ENCODE measurements at places on chromosomes 5 and 9.

DNA sequence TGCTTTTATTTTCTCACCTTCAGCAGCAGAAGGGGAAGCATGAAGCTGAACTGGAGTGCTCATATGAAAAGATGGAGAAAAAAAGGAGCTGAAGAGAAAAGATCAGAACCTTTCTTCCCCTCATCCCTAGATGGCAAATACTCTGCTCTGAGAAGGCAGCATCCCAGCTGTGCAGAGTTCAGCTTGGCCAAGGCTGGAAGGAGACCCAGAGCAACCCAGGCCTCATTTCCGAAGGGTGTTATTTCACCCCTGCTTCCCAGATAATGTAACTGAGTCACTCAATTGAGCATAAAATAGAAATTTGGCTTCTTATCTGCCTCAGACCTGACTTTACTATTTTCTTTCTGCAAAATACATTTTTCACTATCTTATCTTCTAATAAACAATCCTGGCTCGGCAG, 489.9 kb upstream of the BRINP1 start:
- DNase-seq: no peak

- no peak for DNase-seq
These were observed 10.9 kb upstream of the HDHD3 start for GRCh38 chr9:113387560-113388230.

DNA sequence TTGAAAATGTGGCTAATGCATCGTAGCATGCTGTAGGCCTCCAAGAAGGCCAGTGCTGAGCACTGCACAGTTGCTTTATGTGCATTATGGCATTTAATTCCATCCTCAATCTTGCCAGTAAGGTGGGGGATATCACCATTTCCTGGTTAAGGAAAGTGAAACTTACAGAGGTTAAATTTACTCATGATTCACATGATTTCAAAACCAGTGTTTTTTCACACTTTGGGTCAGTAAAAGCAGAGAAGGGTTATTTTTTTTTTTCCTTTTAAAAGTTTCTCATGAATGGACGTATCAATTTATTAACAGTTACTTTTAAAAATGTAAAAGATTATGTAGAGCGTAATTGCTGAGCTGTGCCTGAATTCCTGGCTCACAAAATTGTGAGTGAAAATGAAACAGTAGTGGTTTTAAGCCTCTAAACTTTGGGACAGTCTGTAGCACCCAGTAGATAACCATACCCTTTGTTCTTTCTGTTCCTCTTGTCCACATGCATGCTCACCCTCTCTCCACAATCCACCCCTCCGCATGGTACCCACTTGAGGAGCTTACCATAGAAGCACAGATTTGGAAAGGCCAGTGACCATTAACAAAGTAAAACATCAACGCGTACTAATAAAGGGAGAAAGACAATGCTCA, 21.2 kb downstream of the MAST4 start:
- no peak for DNase-seq

- no peak for DNase-seq
These were observed 103.5 kb upstream of the COL5A1 start for GRCh38 chr9:134537951-134538641.

GRCh38 chr5:58477760-58478376, 13.4 kb upstream of the GAPT start:
- DNase-seq: no peak

- DNase-seq: no peak
These were observed 141.1 kb upstream of the C9orf72 start for GRCh38 chr9:27714388-27714787.

DNA sequence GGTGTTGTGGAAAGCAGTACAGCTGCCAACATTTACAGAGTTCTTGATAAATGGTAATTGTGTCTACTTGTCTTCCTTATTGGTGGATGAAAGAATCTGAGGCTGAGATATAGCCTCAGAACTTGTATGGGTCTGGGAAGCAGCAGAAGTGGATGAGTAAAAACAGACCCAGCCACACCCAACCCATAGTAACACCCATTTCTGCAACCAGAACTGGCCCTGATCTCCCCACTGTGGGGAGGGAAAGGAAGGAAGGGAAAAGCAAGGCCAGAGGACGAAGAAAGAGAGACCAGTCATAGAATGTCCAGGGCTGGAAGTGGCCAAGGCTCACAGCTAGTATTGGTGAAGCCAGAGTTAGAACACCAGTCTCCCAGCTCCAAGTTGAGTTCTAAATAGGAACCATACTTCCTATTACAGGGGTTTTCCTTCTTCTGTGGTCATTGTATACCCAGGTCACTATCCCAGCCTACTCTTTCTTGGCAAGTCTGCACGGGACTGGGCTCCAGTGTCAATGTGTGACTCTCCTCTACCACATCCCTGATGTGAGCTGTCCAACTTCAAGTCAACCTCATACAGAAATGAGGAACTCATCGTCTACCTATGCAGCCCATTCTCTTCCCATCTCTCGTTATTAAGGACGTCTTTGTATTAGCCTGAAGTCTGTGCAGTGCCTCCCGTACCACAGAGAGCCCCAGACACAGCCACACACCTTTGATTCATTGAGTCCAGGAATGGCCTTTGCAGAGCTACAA, 35.9 kb downstream of the ITK start:
- no peak for DNase-seq

GRCh38 chr5:32928761-32929160, 217.6 kb downstream of the NPR3 start:
- DNase-seq: no peak

DNA sequence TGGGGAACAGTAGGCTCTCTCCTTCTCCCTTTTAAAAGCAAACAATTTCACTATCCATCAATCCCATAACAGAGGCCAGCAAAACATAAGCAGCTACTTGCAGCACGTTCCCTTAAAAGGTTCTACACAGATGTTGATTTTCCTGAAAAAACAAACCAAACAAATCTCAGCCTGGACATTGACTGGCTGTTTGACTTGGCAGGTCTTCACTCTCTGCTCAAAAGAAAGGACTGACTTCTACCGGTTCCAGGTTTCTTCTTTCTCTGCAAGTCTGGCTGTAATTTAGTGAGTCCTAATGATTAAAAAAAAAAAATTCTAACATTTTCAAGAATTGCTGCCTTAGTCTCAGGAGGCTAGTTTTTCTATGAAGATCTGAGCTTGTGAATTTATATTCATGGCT, 203.1 kb upstream of the EFNA5 start:
- no peak for DNase-seq

DNA sequence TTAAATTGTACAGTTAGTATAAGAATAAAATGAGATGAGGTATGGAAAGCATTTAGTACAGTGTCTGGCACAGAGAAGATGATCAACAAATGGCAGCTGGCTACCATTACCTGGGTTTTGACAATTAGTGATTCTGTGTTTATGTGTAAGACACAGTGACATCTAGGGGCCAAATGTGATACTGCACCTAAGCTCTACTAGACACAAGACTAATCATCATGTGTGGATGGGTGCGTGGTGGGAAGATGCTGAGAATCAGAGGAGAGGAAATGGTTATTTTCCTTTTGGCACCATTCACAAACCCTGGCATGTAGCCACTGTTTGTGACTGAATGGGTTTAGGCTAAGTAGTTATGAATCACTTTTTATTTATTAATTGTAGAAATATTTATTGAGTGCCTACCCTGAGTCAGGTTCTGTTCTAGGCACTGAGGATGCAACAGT, 109.8 kb upstream of the TBC1D2 start:
- peak; percentile 6 for DNase-seq

- DNase-seq: no peak
These were observed 357.7 kb downstream of the NPR3 start for GRCh38 chr5:33068786-33069185.

DNA sequence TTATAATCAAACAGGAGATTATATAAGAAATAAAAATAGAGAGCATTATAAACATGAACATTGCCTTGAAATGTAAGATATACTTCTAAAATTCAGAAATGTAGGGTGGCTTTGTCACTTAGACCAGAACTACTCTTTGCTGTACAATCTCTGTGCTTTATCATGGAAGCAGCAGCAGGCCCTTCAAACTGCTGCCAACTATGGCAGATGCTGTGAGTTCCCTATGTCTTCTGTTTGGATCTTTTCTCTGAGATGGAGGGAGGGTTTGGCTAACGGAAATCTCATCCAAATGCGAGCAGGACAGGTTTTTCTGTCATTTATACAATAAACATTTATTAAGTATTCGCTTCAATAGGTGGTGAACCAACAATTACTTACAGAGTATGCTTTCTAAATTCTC, 34.8 kb upstream of the RICTOR start:
- DNase-seq: no peak

- DNase-seq: no peak
These were observed 19.6 kb downstream of the LPCAT1 start for GRCh38 chr5:1504069-1504595.

DNA sequence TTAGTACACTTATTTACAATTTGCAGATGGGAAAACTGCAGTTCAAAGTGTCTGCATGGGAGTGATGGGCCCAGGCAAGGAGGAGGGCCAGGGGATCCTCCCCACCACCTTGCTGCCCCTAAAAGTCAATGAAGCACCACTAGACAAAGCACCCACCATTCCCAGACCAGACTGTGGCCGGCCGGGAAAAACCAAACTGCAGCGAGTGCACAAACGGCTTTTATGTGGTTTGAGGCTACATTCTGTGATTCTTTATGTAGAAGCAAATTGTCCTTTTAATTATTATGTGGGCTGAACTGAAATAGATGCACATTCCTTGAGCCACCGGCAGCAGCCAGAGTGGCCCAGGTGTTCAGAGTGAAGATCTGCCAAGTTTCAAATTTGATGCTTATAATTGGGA, 585.3 kb upstream of the KLF4 start:
- no peak for DNase-seq

- no peak for DNase-seq
These were observed 122.3 kb downstream of the VAV2 start for GRCh38 chr9:133869674-133870405.

- no peak for DNase-seq
These were observed 29.4 kb upstream of the CKMT2 start for GRCh38 chr5:81203729-81204128.

- DNase-seq: no peak
These were observed 42.9 kb upstream of the ALDOB start for GRCh38 chr9:101478444-101478843.

DNA sequence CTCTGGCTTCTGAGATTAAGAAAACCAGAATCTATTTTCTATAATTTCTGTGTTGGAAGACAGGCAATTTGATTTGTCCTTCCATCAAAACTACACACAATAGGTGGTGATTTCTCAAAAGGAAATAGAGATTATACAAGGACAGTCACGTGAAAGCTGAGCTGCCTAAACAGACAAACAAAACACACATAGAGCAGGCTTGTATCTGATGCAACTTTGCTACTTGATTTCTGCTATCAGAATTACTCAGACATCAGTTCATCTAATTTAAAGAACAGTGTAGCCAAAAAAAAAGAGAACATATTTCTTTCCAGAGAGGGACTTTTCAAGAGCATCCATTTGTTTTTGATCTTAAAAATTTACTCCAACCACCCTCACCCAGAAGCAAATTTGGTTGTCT, 2128.3 kb upstream of the C9orf72 start:
- no peak for DNase-seq

DNA sequence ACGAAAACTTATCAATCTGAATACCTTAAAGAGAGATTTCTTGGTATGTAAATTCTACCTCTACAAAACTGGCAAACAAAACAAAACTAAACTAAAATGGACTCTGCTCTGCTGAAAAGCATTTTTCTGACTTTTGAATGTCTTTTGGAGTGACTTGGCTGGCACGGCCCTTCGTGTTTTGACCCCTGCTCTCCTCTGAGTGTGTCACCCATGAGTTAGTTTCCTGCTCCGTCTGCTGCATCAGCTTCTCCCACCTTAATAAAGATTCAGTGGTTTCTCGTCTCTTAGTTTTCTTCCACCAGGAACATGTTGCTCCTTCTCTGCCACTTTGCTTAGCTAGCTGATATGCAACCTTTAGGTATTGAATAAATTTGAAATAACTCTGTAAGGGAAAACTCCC, 1084.0 kb upstream of the CDH18 start:
- DNase-seq: no peak

- DNase-seq: no peak
These were observed 344.1 kb downstream of the OSTF1 start for GRCh38 chr9:75432386-75432785.

DNA sequence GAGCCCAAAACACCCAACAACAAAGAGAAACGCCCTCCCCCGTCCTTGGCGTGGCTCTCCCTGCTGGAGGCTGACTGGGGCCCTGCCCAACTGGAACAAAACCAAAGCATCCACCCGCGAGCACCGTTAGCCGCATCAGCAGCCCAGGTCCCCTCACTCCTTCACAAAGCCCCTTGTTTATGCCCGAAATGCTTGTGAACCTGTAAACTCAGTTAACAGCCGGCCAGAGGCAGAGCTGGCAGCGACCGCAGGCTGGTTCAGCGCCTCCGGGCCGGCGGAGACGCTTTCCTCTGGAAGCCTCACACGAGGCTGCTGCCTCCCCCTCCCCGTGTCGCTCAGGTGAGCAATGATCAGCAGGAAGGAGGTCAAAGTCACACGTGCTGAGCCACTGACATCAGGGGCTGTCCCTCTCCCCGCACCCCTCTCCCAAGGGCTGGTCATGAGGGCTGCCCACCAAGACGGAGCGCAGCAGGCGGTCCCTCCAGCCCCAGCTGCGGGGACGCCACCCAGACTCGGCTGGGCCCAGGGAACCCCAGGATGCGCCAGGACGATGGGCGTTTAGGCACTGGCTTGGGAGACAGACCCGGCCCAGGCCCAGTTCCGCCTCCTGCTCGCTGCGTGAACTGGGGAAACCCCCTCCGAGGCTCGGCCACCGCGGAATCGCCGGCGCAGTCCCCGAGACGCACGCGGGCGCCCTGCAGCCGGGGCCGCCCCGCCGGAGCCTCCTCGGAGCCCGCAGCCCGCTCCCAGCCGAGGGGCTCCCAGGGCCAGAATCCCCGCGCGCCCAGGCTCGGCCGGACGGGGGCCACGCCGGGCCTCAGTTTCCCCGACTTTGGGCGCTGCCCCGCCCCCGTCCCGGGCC, 563 bp downstream of the SNAPC4 start:
- no peak for DNase-seq

GRCh38 chr9:32735476-32735875, 47.9 kb upstream of the TMEM215 start:
- no peak for DNase-seq

- DNase-seq: no peak
These were observed 22.9 kb upstream of the HMGCS1 start for GRCh38 chr5:43336159-43336558.

DNA sequence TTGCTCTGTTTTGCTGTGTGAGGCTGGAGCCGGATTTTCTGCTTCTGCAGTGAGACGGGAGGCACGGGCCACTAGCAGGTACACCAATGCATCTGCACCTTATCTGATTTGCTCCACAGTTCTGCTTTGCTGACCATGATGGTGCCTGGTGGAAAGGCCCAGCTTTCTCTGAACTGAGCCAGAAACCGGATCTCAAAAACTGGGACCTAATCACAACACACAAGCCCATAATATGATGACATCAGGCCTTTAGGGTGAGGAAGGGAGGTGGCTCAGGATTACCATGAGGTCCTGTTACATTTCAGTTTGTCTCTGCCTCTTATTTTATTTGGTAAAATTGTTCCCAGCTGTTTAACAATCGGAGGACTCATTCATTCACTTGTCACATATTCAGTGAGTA, 49.8 kb downstream of the FGF1 start:
- no peak for DNase-seq
